Left renal pelvis (tissue), 4 donors: ENCODE measurements at places on chromosomes 11 and 22. TPM values are rescaled to one million over a fixed set of nuclear protein-coding genes. Genes with fewer than 3 reads are reported as not detected.

Gene PATE4
- not detected for polyA plus RNA-seq

Gene MB
- polyA plus RNA-seq = not detected

Gene FAM111B
- 11.2 TPM for polyA plus RNA-seq

Gene EFCAB6
- 5.7 TPM for polyA plus RNA-seq

Gene HPX
- polyA plus RNA-seq = 2.8 TPM

Gene INS
- not detected for polyA plus RNA-seq

Gene SLN
- polyA plus RNA-seq = 0.24 TPM

Gene CRYBB1
- 2.1 TPM for polyA plus RNA-seq

Gene PRAME
- 1.3 TPM for polyA plus RNA-seq

Gene DAGLA
- 3.3 TPM for polyA plus RNA-seq

Gene ESAM
- polyA plus RNA-seq = 66.3 TPM

Gene SOX6
- polyA plus RNA-seq = 5.6 TPM

Gene TTLL1
- 13.1 TPM for polyA plus RNA-seq

Gene PLCB3
- polyA plus RNA-seq = 13.1 TPM

Gene MPPED2
- 25.2 TPM for polyA plus RNA-seq
